ENCODE measurements at places on chromosomes 5 and 9.

GRCh38 chr5:72042097-72042496 lies 65.2 kb upstream of the MAP1B start:
- DNase-seq: no peak

GRCh38 chr5:72465601-72466563 lies 41.3 kb downstream of the ZNF366 start:
- DNase-seq: no peak

DNA sequence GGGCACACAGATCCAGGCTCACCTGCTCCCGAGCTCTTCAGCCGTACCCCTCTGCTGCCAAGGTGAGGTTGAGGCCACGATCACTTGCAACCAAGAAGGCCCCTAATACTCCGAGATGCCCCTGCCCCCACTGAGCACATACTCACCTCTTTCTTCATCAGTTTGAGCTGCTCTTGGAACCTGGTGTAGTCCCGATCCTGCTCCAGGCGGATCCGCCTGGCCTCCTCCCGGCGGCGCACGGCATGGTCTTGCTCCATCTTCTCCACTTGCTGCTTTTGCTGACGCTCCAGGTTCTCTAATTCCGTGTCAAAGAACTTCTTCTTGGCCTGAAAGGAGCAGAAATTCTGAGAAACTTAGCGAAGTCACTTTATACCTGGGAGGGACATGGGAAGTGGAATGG lies 75.7 kb upstream of the FBXW11 start:
- DNase-seq: no peak

DNA sequence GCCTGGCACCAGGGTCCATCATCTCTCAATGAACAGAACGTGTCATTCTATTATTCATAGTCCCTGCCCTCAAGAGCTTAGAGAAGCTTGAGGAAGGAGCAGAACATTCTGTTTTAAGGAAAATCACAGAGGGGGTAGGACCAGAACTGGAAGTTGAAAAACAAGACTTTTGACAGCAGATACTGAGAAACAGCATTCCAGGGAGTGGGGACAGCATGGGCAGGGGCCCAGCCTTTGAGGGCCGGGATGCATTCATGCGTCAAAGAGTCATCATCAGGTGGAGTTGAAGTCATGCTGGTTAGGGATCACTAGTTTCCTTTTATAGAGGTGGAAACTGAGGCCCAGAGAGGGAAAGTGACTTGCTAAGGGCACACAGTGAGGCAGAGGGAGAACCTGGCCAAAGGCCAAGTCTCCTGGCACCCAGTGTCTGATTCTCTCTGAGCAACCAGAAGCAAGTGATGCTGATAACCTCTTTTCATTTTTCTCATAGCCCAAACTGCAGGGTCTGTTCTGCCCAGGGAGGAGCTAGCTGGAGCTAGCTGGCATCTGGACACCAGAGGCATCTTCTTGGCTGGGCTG lies 41.5 kb upstream of the STXBP1 start:
- peak; percentile 47 for DNase-seq

GRCh38 chr9:70168521-70168920 lies 90.3 kb upstream of the SMC5 start:
- no peak for DNase-seq

DNA sequence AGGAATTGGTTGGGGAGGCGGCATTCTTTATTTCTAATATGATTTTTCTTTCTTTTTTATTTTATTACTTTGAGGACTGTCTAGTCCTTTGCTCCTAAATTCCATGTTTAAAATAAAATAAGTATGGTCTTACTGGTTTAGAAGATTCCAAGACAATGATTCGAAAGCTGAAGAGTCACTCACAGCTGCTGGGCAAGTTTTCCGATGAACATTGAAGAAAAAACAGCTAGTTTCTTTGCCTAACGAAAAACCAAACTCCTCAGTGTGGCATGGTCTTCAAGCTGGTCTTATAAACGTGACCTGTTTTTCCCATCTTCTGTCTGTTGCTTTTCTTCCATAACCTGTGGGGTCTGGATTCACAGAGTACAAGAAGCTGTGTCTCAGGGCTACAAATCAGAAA lies 25.1 kb downstream of the ZNF474 start:
- no peak for DNase-seq

GRCh38 chr5:28729067-28729466 lies 1690.7 kb upstream of the CDH9 start:
- no peak for DNase-seq

GRCh38 chr9:6567140-6567591 lies 78.4 kb downstream of the GLDC start:
- no peak for DNase-seq

GRCh38 chr9:129283705-129284606 lies 105.9 kb upstream of the IER5L start:
- no peak for DNase-seq

DNA sequence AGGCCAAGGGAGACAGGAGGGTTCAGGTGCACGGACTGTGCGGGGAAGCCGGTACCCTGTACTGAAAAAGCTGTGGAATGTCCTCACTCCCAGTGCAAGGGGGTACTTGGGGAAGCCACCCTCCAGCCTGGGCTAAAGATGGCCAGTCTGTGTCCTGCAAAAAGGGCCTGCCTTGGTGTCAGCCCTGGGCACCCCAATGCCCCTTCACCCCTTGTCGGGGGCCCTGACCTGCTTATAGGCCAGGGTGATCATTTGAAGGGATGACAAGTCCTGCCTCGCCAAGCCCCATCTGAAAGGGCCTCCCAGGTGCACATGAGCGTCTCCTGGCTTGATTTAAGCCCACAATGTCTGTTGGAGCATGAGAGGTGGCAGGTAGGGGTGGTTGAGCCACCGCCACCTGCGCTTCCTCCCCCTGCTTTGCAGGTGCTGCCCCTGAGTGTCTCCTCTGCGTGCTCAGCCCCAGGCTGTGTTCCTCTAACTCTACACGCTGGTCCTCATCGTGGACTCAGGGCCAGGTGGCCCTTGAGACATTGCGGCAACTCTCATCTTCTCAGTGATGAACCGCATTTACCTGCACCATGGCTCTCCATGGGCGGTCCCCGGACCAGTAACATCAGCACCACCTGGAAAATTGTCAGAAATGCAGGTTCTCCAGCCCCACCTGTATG lies 97.0 kb downstream of the ANKRD33B start:
- DNase-seq: no peak

- DNase-seq: no peak
These were observed 2280.6 kb upstream of the ACO1 start for GRCh38 chr9:30103647-30104394.

DNA sequence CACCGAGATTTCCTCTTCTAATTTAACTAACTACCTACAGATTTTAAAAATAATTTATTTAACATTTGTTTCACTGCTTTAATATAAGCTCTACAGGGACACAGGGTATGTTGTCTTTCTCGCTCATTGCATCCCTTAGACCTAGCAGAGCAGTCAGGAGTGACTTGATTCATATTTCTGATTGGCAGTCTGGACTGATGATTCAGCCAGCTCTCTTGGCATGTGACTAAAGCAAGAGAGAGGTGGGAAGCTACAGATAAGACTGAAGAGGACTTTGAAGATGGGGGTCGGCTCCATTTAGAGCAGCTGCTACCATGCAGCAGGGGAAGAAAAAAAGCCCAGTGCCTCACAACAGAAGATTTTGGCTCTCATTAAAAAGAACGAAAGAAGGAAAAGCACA lies 173.4 kb upstream of the STK32A start:
- DNase-seq: no peak

- no peak for DNase-seq
These were observed 442.5 kb upstream of the COX7C start for GRCh38 chr5:86175224-86175623.

GRCh38 chr5:176533894-176534611 lies 3.1 kb downstream of the RNF44 start:
- DNase-seq: no peak

- DNase-seq: no peak
These were observed 871 bp downstream of the GLE1 start for GRCh38 chr9:128505414-128505765.

- DNase-seq: no peak
These were observed 61.8 kb downstream of the LRRC70 start for GRCh38 chr5:62640446-62640845.

DNA sequence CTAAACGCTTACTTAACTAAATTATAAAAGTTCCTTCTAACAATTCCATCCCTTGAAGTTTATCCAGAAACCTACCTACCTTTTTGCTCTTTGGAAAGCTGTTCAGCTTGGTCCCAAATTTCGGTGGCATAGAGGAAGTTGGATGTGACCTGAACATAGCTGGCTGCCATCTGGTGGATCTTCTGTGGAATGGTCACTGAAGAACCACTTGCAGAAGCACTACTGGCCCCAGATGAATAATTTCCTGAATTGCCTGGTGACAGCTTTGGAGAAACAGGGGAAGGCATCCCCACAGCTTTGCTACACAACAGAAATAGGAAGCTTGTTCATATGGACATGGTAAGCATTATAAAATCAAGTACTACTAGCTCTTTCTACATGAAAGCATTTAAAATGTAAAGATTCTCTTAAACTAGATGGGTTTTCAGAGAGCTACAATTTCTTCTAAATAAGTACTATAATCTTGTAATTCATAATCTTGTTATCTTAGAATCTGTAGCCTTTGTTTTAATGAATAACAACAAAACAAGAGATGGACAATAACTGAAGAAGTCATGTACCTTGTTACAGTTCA lies 9.9 kb downstream of the LEAP2 start:
- DNase-seq: no peak

DNA sequence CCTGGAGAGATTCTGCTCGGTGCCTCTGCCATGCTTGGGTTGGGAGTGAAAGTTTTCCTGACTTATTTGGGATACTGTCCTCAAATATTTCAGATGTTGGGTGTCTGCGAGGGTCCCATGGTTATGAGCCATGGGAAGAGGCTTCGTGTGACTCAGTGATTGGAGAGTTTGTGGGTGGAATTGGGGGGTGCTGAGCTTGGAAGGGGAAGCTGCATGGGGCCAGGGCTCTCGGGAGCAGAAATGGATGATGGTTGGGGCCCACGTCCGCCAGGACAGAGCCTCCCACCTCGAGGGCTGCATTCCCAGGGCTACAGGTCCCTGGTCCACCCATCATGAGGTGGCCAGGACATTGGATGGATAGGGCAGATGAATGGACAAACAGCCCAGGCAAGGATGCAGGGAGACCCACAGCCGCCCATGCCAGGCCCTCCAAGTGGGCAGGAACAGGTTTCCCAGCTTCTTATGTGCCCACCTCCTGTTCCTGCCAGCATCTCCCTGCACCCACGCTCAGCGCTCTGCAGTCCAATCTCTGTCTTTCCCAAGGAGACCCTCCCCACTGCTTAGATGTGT lies 5.5 kb downstream of the OBP2B start:
- DNase-seq: no peak

DNA sequence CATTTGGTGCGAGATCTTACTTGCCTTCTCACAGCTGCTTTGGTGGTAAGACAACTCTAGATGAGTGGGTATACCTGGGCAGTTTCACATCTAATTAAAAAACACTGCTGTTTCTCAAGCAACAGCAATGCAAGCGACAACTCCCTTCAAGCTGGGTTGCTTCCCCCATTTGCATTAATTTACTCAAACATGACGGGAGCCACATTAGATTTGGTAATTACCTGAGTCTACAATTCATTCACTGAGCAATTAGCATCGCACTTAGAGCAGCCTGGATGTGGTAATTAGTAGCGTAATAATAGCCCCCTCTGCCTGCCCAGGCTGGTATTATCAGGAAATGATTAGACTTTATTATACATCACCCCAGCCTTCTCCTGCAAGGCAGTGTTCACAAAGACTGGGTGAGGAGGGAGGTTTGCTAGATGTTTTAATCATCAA lies 73.4 kb downstream of the FBXO38 start:
- DNase-seq: no peak

GRCh38 chr9:87613265-87614111 lies 112.4 kb upstream of the CTSL start:
- DNase-seq: no peak

DNA sequence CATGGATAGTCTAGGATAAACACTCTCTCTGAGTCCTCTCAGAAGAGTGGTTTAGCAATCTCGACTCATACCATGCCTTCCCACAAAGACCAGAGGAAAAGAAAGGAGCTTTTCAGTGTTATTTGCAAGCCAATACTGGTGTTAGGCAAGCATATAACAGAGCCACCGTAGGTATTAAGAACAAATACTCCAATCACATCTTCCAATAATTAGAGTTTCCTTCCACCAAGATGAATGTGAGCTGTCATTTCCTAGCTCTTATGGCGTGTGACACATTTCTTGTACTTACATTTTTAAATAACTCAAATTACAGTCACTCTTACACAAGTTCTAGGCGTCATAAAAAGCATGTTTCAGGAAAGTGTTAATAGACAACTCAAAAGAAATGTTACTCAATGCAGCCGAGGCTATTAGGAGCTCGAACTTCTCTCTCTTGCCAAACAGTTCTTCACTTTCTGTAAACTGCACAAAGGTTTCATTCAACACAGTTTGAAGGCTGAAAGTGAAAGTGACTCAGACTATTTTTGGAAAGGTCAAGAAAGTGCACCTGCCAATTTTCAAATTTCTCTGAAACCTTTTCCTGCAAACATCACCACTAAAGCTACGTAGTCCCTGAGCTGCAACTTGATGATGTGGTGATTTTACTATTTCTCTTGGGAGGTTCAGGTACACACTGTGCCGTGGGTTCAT lies 153.8 kb downstream of the AUH start:
- DNase-seq: no peak

DNA sequence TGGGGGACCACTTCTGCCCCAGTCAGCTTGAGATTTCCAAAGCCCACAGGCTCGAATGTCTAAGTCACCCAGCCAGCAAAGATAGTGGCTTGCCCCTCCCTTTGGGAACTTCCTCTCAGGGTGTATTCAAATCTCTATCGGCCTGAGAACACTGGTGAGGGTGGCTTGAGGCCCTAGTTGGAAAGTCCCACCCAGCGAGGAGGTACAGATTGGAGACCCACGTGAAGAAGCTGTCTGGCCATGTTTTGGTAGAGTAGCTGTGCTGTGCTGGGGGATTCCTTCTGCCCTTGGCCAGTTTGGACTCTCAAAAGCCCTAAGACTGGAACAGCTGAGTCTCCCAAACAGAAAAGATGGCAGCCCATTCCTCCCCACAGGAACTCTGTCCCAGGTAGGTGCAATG lies 172.7 kb upstream of the RIOK2 start:
- DNase-seq: no peak

GRCh38 chr5:148626081-148626613 lies 28.2 kb downstream of the HTR4 start:
- no peak for DNase-seq

DNA sequence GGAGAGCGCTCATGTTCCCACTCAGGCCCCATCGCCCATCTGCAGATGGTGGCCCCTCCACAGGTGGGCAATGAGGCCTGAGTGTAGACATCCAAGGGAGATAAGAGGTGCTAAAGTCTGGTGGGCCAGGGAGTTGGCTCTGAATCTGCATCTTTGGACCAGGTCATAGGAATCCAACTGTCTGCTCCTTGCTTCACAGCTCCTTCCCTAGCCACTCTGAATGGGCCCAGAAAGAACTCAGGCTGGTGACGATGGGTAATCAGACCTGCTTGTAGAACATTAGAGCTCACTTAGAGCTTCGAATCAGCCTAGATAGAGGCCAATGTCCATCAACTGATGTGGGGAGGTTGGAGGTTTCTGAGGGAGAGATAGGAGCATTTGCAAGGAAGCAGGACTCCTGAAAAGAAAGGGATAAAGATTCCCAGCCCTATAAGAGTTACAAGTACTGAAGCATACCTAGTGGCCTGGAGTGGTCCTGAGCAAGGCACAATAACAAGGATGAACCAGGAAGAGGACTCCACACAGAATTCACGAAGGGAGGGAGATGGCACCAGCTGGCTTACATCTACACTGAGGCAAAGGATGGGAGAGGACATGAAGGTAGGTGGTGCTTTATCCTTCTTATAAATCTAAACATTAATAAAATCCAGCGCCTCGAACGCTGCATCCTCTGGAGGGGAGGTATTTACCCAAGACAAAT lies 132.8 kb upstream of the ALDH1B1 start:
- no peak for DNase-seq

- DNase-seq: no peak
These were observed 215.3 kb upstream of the MEF2C start for GRCh38 chr5:89098199-89098756.

- DNase-seq: no peak
These were observed 669.7 kb downstream of the NR2F1-AS1 start for GRCh38 chr5:92911293-92911692.
